ENCODE measurements at places on chromosomes 3 and 15. TPM values are rescaled to one million over a fixed set of nuclear protein-coding genes. Genes with fewer than 3 reads are reported as not detected.

GRCh38 chr15:86700864-86701610 lies 621.4 kb downstream of the AGBL1 start:
- no peak for DNase-seq

GRCh38 chr3:140499114-140499757 lies 178.6 kb upstream of the TRIM42 start:
- DNase-seq = no peak

DNA sequence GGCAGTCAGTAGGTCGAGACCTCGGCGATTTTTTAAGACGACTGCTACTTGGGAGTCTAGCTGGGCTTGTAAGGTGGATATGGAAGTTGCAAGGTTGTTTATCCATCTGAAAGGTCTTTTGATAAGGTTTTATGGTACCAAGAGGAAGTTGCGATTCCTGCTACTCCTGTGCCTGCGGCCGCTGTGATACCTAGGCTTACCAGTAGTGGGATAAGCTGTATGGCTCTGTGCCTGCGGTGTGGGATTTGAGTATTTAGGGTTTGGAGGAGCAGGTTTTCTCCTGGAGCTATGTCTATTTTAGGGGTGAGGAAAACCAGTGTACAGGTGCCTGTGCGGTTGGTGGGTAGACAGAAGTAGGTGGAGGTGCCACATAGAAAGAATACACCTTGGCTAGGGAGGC lies 1059.8 kb downstream of the SI start:
- no peak for DNase-seq

GRCh38 chr3:63639806-63640205 lies 12.7 kb upstream of the SNTN start:
- no peak for DNase-seq

DNA sequence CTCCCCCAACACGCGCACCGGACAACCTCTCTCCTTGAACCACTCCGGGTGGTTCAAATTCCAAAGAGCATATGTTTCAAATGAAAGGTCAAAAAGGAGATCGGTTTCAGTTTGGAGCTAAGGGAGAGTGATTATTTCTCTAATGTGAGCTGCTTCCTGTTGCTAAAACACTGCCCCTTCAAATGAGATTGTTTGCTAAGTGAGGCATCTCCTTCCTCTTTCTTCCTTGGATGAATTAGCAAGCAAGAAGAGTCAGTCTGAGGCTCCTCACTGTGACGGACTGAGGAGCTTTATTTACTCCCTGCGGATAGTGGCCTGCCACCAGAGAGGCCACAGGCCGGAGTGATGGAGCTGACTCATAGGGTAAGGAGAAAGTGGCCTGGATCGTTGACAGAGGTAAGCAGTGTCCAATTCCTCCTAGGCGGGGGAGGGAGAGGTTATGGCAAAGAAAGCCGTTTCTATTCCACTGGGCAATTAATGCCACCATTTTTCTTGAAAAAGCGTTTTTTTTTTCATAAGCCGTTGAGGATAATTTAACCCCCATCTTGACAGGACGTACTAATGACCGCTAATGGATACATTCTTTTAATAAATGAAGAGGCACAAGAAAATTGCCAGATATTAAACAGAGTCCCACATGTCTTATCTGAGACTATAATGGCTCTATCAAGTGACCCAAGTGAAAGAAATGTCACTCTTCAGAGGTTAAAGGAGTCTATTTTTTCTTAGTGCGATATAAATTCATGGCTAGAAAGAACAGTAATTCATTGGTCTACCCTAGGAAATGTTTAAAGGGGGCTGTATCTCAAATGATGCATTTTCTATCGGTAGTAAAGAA lies 167.0 kb upstream of the ANKRD28 start:
- no peak for DNase-seq

GRCh38 chr3:120028271-120029047 lies 65.8 kb downstream of the GSK3B start:
- DNase-seq = no peak

GRCh38 chr3:190862209-190863118 lies at the start of gene GMNC:
Gene GMNC, minus strand, starts transcription at chr3:190862694. Its CDS starts 79 bp downstream, at chr3:190862615.
- peak; percentile 48 for DNase-seq

DNA sequence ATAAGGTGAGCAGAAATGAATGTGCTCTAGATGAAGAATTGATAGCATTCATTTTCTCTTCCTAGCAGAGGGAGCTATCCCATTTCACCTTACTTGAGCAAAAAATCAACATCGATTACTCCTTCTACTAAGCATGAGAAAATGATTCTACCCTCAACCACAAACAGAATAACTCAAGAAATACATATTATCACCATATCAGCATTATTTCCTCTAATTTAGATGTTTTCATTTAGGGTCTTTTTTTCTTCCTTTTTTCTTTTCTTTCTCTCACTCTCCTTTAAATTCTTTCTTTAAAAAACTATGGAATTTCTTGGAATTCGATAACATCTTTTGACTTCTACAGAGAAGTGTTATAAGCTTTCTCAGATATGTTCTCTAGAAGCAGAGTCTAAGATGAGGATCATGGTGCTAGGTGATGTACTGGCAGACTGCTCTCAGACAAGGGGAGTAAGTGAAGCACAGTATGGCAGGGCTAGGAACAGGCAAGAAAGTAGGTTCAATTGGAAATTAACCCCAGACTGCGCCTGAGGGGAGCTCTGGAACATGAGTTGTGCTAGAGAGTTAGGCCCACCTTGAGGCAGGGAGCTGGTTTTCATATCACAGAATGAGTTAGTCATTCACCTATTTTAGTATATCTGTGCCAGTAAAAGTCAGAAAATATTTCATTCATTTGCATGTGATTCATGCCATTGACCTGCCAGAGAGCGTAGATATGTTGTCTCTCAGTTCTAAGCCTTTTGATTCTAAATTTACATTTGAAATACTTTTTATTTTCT lies 279.2 kb upstream of the KCNH8 start:
- peak; percentile 57 for DNase-seq

DNA sequence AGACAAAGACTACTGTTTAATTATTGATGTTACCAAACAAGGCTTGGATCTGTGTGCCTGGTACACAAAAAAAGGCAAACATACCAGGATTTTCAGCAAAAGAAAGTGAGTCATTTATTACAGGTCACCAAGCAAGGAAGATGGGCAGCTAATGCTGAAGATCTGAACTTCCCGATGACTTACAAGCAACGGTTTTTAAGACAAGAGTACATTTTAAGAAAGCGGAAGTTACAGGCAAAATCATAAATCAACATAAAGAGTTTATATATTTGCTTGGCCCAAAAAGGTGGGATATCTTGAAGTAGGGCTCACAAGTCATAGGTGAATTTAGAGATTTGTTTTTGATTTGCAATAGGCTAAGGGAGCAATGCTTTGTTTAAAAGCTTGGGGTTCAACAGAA lies 125.4 kb upstream of the SPATA16 start:
- DNase-seq = no peak

DNA sequence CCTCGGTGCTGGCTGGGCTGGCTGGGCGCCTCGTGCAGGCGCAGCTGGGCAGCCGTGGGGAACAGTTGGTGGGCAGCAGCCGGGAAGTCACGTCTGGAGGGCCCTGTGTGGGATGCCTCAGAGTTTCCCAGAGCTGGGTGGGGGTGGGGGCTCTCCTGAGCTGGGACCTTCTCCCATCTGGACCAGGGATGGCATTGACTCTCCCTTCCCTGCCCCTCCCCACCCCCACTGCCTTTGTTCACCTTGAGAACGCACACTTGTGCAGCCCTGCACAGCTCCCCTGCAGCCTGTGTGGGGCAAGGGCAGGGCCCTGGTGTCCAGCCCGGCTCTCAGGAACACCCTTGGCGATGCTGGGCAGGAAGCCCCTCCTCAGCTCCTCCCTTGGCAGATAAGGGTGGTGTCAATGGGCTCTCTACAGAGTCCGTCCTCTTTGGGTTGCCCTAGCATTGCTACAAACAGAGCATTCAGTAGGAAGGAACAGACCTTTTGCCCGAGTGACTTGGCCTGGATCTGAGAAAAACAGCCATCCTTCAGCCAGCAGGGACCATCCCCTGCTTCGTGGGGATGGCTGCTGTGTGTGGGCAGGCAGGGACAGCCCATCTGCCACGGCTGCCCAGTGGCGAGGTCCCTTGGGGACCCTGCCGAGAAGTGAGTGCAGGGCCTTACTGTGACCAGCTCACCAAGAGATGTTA lies 25.5 kb upstream of the KLF13 start:
- DNase-seq = no peak

DNA sequence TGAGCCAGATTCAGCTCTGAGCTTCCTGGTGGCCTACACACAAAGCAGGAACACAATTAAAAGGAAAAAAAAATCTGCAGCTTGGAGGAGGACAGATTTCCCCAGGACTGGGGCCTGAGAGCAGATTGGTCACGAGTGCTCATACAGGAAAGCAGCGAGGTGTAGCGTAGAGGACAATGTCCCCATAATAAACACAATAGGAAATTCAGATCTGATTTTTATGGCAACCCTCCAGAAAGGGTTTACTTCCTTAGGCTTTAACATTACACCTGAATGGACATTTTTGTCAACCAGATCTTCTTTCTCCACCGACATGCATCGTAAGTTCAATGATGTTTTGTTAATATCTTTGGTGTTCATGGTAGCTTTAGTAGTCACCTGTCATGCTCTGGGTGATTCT lies 23.3 kb downstream of the SLC6A20 start:
- no peak for DNase-seq

GRCh38 chr15:65595960-65596359 lies 15.0 kb downstream of the INTS14 start:
- no peak for DNase-seq

DNA sequence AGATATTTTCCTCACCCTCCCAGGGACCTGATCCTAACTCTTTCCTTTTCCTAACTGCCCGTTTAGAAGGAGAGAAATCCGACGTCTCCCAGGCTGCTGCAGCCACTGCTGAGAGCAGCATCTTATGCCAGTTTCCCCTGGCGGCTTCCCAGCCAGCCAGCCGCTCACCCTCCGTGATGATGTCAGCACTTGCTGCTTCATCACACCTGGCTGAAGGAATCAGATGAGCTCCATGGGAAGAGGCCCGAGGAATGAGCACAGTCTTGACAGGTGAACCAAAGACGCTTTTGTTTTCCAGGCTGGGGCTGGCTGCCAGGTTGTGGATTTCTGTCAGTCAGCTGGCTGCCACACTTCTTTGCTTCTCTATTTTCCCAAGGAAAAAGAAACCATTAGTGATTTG lies 445.1 kb upstream of the RBMS3 start:
- no peak for DNase-seq

DNA sequence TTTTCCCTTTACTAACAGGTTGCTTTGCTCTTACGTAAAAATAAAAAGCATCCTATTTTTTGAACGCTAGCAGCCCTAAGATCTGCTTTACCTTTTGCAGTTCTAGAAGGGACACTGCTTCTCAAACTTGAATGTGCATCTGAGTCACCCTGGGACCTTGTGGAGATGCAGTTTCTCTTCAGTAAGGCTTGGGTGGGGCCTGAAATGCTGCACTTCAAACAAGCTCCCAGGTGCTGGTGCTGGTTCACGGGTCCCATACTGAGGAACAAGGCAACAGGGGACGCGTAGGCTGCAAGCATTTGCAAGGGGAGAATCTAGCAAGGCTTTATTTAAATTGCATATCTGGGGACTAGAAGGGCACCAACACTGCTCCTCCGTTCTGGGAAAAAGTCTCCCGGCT lies 30.0 kb downstream of the MB21D2 start:
- DNase-seq = no peak

DNA sequence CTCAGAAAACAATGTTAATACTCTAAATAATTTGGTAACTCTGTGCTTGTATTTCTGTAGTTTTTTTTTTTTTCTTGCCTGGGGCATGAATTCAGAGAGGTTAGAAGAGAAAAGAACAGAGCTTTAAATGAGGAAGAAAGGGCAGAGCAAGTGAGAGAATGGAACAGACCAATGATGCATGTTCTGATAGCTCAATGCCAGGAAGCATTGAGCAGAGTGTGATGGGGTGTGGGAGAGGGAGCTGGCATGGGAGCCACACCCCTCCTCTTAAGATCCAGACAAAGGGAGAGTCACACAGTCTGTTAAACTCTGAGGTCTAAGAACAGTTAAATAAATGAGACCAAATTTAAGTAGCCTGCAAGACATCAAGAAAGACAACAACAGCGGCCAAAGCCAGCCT lies 538.6 kb downstream of the TUSC7 start:
- no peak for DNase-seq

DNA sequence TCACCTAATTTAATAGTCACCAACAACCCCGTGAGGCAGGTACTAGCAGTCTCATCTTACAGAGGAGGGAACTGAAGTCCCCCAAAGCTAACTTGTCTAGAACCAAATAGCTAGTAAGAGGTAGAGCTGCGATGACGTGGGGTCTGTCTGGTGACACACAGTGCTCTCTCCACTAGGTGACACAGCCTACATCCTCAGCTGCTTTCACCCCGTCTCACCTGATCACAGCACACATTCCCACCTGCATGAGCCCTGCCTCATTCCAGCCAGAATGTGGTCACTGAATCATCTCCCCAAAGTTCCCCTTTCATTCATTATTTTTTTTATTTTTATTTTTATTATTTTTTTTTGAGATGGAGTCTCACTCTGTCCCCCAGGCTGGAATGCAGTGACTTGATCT lies 21.3 kb upstream of the MAGEF1 start:
- no peak for DNase-seq

DNA sequence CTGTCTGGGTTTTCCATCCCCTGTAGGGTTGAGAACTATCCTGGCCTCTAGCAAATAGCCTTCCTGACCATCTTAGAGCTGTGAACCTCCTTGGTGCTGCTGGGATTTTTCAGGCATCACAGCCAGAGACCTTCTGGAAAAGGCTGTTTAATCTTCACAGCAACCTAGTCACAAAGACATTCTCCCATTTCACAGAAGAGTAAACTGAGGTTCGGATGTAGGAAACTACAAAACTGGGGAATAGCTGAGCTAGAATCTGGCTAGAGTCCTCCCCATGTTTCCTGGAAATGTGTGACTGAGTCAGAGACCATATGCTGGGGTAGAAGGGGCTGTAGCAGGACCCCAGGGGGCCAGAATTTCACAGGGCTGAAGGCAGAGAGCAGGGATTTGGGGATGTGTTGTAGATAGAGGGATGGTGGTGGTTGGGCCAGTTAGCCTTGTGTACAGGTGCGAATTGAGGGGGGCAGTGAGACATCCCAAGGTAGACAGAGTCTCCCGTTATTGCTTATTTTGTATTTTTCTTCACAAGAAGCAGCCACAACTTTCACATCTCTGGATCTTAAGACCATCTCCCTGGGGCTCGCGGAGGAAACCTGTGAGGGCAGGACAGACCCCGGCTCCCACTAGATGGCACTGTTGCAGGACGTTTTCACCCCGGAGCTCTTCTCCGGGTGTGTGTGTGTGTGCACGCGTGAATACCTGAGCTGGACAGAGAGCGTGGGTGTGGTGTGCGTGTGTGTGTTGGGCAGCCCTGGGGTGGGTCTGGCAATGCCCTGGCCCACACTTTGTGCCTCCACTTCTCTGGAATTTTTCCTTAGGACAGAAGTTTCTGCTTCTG lies 66.9 kb upstream of the PRR23C start:
- peak; percentile 66 for DNase-seq

HIGD2B gene
- 0.30 TPM for total RNA-seq

ACTC1 gene
- not detected for total RNA-seq

ANKUB1 gene
- total RNA-seq = not detected

SCN11A gene
- 0.44 TPM for total RNA-seq

NPAP1 gene
- total RNA-seq = not detected

RAB43 gene
- 95.5 TPM for total RNA-seq

SERINC4 gene
- 0.23 TPM for total RNA-seq

BSN gene
- total RNA-seq = 0.21 TPM

TMIE gene
- total RNA-seq = 1.2 TPM

GPR62 gene
- total RNA-seq = not detected
